Right ventricle myocardium inferior (tissue), 1 donor: ENCODE measurements at places on chromosomes 12 and 14. TPM values are rescaled to one million over a fixed set of nuclear protein-coding genes. Genes with fewer than 3 reads are reported as not detected.

The DAD1 gene
- 143 TPM for total RNA-seq

The CEP170B gene
- 10.5 TPM for total RNA-seq

The FOXJ2 gene
- total RNA-seq: 23.4 TPM

The SLC25A47 gene
- total RNA-seq: not detected

The HNF1A gene
- not detected for total RNA-seq

The FKBP4 gene
- total RNA-seq: 64.1 TPM

The GON7 gene
- 15.6 TPM for total RNA-seq

The BAZ2A gene
- total RNA-seq: 31.4 TPM

The DACT1 gene
- 2.8 TPM for total RNA-seq

The SMCO2 gene
- total RNA-seq: not detected

The CRIP1 gene
- 82.0 TPM for total RNA-seq

The TMBIM4 gene
- total RNA-seq: 67.6 TPM

The CCDC184 gene
- 1.0 TPM for total RNA-seq

The GPX2 gene
- total RNA-seq: not detected

The NRXN3 gene
- 1.4 TPM for total RNA-seq

The IQSEC3 gene
- 2.3 TPM for total RNA-seq

The PLA2G1B gene
- total RNA-seq: not detected

The KRT79 gene
- total RNA-seq: not detected

The GAS2L3 gene
- 2.7 TPM for total RNA-seq

The HCAR2 gene
- 0.46 TPM for total RNA-seq

The STRN3 gene
- 48.4 TPM for total RNA-seq

The HOTAIR gene
- not detected for total RNA-seq

The WNT5B gene
- 2.9 TPM for total RNA-seq

The KCNA5 gene
- total RNA-seq: 2.1 TPM

The SRRM4 gene
- total RNA-seq: 0.43 TPM

The MAP4K5 gene
- total RNA-seq: 14.3 TPM

The MYL2 gene
- total RNA-seq: 17,347 TPM

The SUDS3 gene
- total RNA-seq: 18.4 TPM

The CHD8 gene
- 27.0 TPM for total RNA-seq

The P2RX2 gene
- not detected for total RNA-seq

The DDX54 gene
- 38.5 TPM for total RNA-seq

The YAF2 gene
- 86.1 TPM for total RNA-seq

The PSMD9 gene
- total RNA-seq: 35.4 TPM

The INHBC gene
- total RNA-seq: not detected

The JAG2 gene
- total RNA-seq: 34.6 TPM

The GMPR2 gene
- total RNA-seq: 29.1 TPM

The AKAP3 gene
- 2.5 TPM for total RNA-seq

The ASB8 gene
- 80.7 TPM for total RNA-seq

The NAV3 gene
- total RNA-seq: 2.6 TPM
